ENCODE measurements at places on chromosomes 13 and 19.

GRCh38 chr13:32638739-32639138, 52.5 kb downstream of the PDS5B start:
- no peak for DNase-seq

- no peak for DNase-seq
These were observed 28.7 kb downstream of the TMEM255B start for GRCh38 chr13:113787694-113788093.

GRCh38 chr19:15727724-15728123, at the start of gene OR10H2:
OR10H2 (plus strand) TSS chr19:15728024; CDS start chr19:15728044, 20 bp downstream.
- no peak for DNase-seq

DNA sequence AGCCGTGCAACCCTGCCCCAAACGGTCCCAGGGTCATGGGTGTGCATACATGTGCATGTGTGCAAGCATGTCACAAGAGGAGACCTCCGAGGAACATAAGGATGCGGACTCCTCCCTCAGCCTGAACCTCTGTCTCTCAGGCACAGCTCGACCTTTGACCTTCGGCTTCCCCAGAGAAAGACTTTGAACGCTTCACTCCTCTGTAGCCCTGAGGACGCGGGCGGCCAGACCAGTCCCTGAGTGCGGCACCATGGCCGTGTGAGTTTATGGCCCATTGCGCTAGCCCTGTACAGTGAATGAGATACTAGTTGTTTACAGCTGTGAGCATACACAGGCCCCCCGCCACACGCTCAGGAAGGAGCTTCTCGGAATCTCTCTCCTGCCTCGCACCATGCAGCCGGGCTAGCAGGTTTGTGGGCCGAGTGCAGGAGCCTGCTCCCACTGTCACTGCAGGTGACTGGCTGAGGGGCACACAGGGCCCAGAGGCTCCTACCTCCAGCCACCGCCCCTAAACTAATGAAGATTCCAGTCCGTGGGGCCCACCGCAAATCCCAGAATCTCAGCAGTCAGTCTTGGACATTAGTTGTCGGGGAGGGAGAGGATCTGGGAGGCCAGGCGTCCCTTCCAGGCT, 10.8 kb downstream of the RASA3 start:
- DNase-seq, result no peak

- no peak for DNase-seq
These were observed 62.1 kb downstream of the TM9SF2 start for GRCh38 chr13:99563404-99563803.

DNA sequence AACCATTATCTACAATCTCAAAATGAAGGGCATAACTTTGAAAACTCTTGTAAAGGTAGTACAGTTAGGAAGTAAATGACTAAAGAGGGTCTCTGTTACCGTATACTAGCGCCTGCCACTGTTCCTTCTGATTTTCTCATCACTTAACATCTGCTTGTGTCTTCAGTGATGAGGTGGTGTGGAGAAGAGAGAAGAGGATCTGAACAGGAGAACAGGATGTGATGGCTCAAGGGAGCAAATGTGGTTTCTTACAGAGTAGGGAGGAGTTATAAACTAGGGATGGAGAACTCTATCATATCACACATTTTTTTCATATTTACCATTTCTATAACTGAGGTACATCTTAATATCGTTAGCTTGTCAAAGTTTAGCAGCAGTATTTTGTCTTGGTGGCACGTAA, 1.1 kb downstream of the KCTD4 start:
- no peak for DNase-seq

- DNase-seq, result no peak
These were observed 6.6 kb upstream of the C1QTNF9B start for GRCh38 chr13:23903906-23904280.
